ENCODE measurements at places on chromosomes 1 and 21. TPM values are rescaled to one million over a fixed set of nuclear protein-coding genes. Genes with fewer than 3 reads are reported as not detected.

GRCh38 chr21:31558189-31558961, 101.1 kb upstream of the SOD1 start:
- no peak for DNase-seq

- no peak for DNase-seq
These were observed 176.9 kb upstream of the FMN2 start for GRCh38 chr1:239914751-239915231.

DNA sequence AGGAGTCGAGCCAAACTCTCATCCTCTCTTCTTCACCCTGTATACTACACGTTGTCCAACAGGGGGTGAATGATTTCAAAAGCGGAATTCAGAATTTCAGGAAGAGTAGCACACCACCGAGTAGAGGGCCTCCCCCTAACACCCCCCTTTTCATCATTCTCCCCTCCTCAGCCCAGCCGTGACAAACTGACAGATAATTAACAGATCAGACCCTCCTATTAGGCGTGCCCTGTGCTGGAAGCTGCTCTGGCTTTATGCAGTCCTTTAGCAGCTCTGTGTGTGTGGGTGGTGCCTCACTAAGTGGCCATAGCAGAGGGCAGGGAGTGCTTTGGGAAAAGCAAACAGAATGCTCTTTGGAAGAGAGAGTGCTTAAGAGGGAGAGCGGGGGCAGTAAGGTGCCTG, 44.3 kb downstream of the PEX14 start:
- DNase-seq = no peak

GRCh38 chr1:204127597-204128242, 24.1 kb downstream of the ETNK2 start:
- DNase-seq = peak; percentile 71

Gene MYCL
- total RNA-seq = 1.5 TPM

DNA sequence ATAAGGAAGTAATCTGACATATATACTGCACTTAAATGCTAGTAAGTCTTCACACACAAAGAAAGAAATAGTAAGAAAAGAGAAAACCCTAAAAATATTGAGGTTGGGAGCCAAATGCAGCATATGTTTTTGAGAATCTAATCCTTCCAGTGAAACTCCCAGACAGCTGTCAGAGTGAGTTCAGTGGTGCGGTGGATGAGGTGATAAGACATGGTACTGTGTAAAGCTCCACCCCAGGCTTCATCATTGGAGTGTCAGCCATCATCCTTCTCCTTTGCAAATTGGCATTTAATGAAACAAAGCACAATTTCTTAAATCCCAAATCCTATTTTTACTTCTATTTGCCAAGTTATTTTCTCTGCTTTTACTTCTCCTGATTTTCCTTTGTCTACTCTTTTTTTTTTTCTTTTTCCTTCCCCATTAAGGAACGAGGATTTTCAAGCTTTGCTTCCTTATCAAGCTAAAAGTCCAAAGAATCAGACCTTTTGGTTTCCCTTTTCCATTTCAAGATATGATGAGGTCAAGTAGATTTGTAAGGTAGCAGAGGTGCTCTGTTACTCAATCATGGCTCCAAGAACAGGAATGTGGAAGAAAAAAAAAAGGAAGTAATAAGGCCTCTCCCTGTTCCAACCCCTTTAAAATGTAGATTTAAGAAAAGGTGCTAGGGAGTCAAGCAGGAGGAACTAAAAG, 343.3 kb downstream of the SETD4 start:
- no peak for DNase-seq

- no peak for DNase-seq
These were observed 244.6 kb upstream of the NEGR1 start for GRCh38 chr1:72526926-72527325.

GRCh38 chr1:219566951-219567947, 45.7 kb downstream of the ZC3H11B start:
- DNase-seq = no peak

GRCh38 chr1:218823291-218823900, 350.3 kb upstream of the LYPLAL1 start:
- DNase-seq = no peak

All from left ventricle myocardium superior (tissue), 1 donor.